ENCODE measurements at places on chromosomes 7 and 10. TPM values are rescaled to one million over a fixed set of nuclear protein-coding genes. Genes with fewer than 3 reads are reported as not detected.

ABCA13 gene
- total RNA-seq = 0.34 TPM

EPO gene
- not detected for total RNA-seq

- DNase-seq = no peak
Measured at GRCh38 chr7:149883452-149883861, 9.7 kb downstream of the ATP6V0E2 start.

DNA sequence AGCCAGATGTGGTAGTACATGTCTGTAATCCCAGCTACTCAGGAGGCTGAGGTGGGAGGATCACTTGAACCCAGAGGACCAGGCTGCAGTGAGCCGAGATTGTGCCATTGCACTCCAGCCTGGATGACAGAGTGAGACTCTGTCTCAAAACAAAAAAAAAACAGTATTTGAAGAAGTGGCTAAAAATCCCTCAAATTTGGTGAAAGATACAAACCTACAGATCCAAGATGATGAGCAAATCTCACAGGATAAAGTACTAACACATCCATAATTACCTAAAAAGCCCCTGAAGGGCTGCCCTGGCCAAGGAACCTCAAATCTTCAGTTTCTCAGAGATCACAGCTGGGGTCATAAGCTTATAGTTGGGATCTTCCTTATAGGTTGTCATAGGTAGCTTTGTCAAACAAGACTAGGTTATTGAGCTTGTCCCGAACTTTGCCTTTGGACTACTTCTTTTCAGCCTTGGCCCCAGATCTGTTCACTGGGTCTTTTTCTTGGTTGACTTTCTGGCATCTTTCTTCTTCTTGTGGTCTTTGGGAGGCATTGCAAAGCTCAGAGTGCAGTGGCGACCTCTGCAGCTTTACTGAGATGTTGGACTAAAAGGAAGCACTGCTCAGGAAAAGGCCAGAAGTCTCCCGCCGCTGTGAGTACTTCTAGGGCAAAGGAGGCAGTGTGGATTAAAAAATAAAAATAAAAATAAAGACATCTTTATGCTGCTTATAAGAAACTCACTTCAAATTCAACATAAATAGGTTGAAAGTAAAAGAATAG lies 28.6 kb upstream of the SAR1A start:
- DNase-seq = no peak

GRCh38 chr7:75010036-75010435 lies 45.5 kb downstream of the CASTOR2 start:
- no peak for DNase-seq

DNA sequence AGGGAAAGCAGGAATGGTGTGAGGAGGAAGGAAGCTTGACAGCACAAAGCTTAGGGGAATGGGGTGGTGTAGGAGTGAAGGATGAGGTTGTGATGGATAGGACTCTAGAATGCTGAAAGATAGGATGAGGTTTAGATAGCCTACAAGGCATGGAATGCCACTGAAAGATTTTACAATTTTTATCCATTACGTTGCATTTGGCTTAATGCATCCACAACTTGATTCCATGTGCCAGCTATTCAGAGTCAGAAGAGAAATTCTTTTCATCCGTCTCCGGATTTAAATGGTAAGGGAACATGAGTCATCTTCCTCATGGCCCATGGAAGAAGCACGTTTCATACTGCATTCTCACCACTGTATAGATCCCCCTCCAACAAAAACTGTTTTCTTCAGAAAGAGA lies 212.4 kb upstream of the BMPER start:
- peak; percentile 72 for DNase-seq

GRCh38 chr10:49056356-49056755 lies 59.0 kb downstream of the VSTM4 start:
- DNase-seq = no peak

DNA sequence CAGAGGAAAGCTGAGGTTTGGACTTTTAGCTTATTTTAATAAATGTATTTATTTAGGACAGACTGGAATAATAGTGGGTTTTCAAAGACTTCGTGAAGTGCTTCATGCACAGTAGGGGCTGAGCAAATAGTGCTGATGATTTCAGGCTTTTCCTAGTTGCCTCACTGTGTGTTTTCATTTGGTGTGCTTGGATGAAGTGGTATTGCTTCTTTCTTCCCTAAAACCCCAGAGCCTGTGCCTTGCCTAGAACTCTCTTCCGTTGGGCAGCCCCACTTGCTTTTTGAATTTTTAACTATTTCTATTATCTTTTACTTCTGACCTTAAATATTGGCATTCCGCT lies 49.6 kb downstream of the ARID5B start:
- DNase-seq = no peak

DNA sequence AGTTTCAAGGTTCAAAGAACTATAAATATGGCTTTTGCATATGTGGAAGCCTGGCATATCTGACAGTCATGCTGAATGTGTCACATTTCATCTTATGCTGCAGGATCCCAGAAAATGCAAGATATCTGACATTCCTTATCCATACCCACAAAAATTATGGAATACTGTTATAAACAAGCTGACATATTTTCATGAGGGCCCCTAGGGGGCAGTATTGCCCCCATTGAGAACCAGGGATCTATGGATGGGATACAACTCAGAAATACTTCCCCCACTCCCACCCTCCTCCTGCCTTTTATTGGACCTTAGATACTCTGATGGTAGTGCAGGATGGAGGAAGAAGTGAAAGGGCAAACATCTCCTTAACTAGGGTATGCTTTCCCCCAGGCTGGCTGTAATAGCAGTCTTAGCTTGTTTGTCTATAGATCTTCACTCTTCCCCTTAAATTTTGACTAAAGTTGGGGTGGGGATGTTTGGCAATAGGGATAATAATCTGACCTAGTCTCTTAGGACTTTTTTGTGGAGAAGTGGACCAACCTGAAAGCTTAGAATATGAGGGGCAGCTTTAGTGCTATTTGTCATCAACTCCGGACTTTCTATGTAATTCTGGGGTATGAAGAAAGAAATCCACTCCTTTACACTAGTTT lies 3.5 kb upstream of the GNGT1 start:
- peak; percentile 44 for DNase-seq

DNA sequence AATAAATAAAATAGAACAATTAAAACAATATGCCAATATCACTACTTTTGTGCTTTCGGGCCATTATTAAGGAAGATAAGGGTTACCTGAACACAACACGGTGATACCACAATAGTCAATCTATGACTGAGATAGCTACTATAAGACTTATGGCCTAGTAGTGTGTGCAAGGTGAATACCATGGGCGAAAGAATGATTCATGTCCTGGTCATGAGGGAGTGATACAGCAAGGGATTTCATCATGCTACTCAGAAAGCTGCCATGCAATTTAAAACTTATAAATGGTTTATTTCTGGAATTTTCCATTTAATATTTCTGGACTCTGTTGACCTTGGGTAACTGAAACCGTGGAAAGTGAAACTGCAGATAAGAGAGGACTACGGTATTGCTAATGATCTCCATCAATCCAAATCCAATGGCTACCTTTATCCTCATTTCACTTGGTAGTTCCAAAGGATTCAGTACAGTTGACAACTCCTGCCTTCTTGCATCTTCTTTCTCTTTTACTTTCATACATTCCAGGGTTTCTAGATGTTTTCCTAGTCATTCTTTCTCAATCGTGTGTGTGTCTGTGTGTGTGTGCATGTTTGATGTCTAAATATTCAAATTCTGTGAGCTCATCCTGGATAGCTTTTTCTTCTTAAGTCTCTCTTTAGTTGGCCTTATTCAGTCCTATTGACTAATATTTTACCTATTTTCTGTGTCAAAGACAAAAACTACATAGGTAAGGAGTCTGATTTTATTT lies 100.5 kb upstream of the MAGI2 start:
- DNase-seq = peak; percentile 3

RNF32 gene
- total RNA-seq = 2.7 TPM

WIPF3 gene
- total RNA-seq = 1.0 TPM

SLC29A3 gene
- total RNA-seq = 3.4 TPM

DNA sequence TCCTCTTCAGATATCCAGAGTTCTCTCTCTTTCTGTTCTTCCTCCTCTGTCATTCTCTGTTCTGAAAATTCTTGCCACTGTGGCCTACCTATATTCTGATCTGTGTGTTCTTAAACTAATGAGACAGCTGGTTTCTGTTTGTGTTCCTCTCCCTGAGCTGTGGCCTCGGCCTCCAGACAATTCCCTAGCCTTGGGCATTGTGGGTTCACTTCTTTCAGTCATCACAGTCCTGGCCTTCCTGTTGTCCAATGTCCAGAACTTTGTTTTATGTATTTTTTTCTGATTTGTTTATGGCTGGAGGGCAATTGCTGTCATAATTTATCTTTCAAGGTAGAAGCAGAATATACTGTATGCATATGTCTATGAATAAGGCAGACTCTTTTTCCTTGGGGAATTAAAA lies 173.2 kb upstream of the MTPN start:
- no peak for DNase-seq

ACSM6 gene
- total RNA-seq = not detected

WDR11 gene
- total RNA-seq = 54.5 TPM

HACD1 gene
- total RNA-seq = 87.7 TPM

DNA sequence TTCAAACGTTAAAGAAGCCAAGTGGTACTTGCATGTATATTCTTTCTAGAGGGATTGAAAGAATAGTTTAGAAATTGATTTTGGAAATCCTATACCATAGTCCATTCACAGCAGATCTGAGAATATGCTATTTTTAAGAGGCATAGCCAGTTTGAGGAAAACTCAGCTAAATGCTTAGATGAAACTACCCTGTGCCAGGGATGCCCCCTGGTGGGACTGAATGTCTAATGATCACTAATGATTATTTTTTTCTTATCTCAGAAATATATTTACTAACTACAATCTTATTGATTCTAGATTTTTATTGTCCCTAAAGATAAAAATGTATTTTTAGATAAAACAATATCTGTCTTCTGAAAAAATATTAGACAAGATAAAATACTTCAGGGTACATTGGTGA lies 844.9 kb upstream of the PHF14 start:
- no peak for DNase-seq

TRPV5 gene
- not detected for total RNA-seq

DNA sequence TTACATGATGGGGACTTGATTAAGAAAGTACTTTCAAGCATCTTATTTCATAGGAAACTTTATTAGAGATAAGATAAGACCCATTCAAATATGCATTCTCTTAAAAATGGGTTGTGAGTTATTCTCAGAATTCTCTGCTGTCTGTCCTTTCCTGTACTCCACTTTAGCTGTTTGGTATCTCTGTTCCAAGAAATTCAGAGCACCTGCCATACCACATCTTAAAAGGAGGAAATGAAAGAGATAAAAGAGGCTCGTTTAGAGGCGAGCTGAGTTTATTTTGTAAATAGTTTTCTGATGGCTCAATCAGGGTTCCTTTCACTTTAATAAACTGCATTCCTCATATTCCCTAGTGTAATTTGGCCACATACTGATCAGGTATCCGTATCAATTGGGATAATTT lies 87.2 kb downstream of the MDFIC start:
- peak; percentile 31 for DNase-seq
